NCI-H1092 treated with DMSO at 0.1 percent for 48 hours (cell line): ENCODE measurements at places on chromosomes 12 and 14.

DNA sequence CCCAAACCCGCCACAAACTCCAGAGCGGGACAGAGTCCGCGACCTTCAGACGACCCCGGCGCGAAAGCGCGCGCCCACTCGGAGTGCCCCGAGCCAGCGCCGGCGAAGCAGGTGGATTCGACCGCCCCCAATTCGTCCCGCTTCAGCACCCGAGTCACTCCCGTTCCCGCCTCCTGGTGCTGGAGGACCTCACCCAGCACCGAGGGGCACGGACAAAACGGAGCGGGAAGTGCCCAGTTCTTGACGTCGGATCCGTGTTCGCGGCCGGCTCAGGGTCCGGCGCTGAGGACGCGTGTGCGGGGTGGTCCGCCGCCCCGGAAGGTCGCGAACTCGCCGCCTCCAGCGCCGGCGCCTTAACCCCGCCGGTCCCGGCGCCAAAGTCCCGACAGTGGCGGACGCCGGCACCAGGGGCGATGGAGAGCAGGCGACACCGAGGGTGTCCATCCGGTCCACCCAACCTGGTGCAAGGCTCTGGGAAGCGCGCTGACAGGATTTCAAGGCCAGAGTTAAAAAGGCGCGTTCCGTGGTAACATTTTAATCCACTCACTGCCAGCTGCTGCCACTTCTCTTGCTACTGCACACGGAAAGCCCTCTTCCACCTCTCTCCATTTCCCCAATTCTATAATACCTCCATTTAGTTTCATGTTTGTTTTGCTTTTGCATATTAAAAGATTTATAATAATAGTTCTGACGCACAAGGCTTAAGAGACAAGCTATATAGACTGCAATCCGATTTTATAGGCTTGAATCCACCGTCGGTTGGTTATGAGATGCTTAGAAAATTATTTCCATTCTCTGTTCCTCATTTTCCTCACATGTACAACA is 240.0 kb upstream of the CPNE8 start:
- no peak for DNase-seq

- DNase-seq, result no peak
These were observed 8.1 kb downstream of the L2HGDH start for GRCh38 chr14:50303744-50304471.

DNA sequence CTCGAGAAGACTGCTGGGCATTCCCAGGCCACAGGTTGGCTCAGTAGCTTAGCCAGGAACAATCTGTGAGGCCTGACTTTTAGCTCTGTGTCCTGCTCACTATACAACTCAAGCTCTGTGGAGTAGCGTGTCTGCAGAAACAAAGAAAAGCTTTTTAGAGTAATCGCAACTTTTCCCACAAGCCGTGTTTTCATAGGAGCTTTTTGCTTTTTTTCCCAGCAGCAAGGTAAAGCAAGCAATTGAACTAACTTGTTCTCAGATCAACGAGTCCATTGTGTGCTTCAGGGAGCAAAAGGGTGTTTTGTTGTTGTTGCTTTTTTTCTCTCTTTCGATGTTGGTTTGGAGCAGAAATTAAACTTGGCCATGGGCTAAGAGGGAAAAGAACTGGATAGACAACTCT is 97.3 kb upstream of the BCL2L14 start:
- no peak for DNase-seq

DNA sequence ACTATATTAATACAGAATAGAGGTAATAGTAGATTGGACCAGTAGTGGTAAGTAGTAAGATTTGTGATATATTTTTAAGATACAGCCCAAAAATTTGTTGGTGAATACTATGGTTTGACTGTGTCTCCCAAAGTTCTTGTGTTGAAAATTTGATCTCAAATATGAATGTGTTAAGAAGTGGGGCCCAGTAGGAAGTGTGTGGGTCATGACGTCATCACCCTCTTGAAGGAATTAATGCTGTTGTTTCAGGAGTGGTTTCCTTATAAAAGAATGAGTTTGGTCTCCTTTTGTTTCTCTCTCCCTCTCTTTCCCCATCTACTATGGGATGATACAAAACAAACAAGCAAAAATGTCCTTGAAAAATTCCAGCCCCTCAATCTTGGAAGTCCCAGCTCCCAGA is 16.3 kb downstream of the LUM start:
- DNase-seq, result no peak

- peak; percentile 19 for DNase-seq
These were observed 1.2 kb upstream of the WSB2 start for GRCh38 chr12:118061873-118062843.

DNA sequence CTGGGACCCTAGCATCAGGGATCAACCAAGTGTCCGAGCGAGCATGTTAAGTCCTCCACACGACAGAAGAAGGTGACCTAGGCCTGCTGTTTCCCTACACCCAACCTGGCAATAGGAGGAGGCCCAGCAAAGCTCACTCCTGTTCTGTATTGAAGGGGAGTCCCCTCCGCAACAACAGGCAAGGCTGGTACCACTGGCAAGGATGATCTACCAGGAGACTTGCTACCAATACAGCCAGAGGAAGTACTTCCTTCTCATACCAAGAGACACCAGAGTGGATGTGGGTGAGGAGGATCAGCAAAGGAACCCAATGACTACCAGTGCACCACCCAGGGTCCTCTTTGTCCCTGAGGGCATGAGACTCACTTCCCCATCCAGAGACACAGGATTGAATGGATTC is 4.9 kb downstream of the KLRC1 start:
- no peak for DNase-seq

GRCh38 chr14:61099216-61099835 is 118.3 kb downstream of the SLC38A6 start:
- DNase-seq, result no peak

DNA sequence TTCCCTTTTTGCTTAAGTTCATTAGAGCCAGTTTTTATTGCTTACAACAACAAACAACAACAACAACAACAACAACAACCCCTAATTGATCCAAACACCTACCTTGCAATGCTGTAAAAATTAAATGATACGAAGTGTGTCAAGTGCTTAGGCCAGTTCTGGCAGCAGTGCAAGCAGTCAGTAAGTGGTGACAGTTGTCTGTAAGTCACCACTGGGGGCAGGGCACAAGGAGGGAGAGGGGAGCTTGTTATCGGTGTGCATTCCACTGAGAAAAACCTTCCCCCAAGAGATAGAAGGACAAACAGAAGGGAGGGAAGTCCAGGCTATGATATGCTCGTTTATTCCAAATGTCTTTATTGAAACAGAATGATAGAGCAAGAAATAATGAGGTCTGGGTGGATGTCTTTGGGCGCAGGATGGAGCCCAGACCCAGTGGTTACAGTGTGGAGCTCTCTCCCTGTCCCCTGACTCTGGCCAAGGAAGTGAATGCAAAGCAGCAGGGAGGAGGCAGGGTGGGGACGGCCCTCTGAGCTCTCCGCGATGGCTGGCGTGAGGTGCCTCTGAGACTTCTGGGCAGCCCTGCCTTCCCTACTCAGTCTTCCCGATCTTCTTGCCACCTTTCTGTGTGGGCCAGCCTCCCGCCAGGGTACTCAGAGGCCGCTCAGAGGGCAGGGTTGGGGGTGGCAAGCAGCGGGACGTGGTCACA is 6.5 kb downstream of the SLC22A17 start:
- no peak for DNase-seq

DNA sequence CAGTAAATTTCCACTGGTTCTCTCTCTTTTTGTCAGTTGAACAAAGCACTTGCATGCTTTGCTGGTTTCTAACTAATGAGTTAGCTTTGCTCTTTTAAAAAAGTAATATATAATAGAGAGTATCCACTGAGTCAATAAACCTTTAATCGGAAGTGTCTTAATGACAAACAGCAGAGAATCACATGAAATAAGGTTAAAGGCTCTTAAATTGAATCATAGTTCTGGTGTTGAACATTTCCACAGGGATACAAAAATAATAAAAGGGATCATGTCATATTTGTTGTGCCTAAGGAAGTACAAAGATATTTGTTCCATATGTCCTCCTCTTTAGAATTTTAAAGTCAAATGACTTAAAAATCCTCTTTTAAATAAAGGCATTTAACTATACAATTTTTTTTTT is 362.6 kb downstream of the LRIG3 start:
- DNase-seq, result no peak

DNA sequence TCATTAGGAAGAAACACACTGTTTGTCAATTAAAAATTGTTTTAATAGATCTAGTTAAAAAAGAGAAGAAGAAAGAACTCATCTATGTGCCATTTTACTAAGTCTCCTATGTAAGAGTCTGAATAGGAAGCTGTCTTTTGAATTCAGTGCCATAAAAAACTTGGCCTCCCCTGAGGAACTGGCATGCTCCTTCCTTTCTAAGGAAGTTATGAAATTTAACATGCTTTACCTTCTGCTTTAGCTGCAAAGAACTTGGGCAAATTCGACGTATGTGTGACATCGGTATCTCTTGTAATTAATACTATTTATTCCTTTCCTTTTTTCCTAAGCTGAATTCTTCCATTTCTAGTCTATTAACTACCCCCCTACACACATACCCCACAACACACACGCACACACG is 12.5 kb downstream of the TM7SF3 start:
- no peak for DNase-seq

DNA sequence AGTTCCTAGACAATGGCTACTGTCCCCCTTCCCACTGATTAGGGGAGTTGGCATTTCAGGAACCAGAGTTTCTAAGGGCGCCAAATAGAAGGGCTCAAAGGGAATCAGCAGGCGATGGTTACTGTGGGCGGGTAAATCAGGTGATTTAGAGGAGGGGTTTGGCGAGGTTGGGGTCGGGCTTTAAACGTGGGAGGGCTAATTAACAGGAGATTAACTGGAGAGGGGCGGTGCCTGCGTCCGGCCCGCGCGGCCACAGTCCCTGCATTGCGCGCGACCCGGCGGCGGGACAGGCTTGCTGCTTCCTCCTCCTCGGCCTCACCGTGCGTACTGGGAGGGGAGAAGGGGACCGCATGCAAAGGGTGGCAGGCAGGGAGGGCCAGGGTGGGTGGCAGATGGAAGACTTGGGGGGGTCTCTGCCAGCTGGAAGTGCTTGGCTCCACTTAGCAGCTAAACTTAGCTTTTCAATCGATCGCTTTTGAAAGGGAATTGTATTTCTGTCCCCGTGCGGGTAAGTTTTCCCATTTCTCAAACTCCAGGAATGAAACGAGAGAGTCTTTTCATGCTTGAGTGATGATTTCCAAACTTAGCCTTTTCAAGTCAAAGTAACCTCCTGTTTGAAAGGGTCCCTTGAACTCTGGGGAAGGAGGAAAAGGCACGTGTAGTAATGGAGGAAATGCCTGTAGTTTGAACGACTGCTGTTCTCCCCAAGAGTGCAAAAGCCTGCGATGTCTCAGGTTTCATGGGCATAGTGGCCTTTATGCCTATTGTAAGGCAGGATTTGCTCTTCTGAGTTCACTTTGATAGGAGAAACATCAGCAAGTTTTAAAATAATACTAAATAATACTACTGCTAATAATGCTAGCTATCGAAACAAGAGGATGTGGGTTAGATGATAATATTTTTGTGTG is at the start of gene MGST1:
TSS of gene MGST1 (plus strand) at position 255 of the 908 bp plus-strand sequence. CDS start 6,608 bp downstream, outside the sequence.
- peak; percentile 8 for DNase-seq

DNA sequence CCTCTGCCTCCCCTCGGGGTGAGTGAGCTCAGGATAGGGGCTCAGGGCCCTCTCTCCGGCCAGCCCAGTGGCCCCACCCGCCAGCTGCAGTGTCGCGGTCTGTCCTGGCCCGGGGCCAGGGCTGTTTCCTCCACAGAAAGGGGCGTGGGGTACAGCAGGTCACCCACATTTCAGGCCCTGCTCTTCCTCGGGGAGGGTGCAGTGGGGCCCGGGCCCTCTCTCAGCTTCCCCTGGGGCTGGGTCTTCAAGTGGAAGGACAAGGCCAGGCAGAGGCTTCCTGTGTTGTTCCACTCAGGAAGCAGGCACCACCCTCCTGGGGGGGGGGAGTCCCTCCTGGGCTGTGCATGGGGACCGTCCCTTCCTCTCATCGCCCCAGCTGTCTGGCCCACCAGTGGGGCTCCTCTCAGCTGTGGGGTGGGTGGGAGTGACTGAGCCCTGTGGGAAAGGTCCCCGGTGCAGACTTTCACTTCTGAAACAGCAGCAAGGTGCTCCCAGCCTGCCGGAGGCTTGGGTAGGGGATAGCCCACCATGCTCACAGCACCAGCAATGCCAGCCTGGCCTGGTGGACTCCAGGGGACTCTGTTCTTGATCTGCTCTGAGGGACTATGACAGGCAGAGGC is 3.7 kb downstream of the GPR132 start:
- DNase-seq, result no peak

DNA sequence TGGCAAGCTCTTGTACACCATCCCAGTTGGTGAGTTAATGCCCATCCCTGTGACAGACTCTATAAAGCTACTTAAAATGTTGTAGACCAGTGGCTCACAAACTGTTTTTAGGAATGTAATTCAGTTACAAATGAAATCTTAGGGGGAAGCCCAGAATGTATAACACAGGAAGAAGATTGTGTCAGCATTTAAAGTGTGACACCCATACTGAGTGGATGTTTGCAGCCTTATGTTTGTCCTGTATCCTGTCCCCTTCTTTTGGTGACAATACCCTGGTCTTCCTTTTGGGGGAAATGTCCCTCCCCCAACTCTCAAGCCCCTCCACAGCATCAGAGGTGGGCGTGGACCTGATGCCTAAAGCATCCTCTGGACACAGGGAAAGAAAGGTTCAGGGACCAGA is 47.6 kb upstream of the FAM222A start:
- DNase-seq, result no peak

- no peak for DNase-seq
These were observed 71.7 kb downstream of the ANO2 start for GRCh38 chr12:5873281-5873919.

DNA sequence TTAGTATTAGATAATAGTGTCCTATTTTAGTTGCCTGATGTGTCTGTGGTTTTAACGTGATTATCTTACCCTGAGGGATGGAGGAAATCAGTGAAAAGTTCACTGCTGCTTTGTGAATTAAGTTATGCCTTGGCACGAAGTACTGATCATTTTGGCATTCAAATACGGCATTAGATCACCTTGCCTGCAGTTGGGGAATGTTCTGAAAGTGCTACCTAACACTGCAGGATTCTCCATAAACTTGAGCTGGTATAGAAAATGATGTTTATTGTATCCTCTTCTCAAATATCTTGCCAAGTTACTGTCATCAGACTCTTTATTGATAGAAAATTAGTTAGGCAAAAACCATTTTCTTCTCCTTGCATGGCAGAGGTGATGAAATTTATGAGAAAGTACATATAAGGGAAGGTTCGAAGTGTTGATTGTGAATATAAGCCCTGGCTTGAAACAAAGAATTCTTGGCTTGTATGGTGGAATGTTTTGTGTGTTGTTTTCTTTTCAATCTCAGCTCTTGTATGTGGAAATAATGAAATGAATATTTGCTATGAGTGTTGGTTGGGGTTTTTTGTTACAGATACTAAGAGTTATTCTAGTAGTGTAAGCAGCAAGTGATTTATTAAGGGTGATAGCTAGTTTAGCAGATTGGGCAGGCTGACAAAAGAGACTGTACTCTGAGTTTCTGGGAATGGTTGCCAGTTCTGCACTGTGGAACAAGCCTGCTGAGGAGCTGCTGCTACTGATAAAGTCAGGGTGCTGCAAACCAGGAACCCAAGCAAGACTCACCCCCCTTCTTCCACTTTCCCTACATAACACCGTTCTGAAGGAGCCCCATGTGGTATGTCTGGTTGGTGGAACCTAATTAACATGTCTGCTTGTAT is 448.3 kb downstream of the PCNX1 start:
- no peak for DNase-seq

DNA sequence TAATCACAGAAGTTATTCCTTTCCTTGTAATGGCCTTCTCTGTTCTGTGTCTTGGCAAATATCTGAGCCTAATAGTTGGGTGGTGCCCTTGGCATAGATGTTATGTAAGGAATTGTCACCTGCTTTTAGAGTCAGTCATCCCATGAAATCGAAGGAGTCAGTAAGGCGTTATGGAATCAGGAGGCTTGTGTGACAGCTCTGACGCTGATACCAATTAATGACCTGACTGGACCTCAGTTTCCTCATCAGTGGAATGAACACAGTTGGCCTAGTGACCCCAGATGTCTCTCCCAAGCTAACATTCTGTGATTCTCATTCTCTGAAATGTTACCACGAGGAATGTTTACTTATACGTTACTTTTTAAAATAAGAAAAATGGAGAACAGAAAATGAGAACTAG is 32.1 kb downstream of the TXNRD1 start:
- no peak for DNase-seq
